ENCODE measurements at places on chromosomes 7 and 10.

DNA sequence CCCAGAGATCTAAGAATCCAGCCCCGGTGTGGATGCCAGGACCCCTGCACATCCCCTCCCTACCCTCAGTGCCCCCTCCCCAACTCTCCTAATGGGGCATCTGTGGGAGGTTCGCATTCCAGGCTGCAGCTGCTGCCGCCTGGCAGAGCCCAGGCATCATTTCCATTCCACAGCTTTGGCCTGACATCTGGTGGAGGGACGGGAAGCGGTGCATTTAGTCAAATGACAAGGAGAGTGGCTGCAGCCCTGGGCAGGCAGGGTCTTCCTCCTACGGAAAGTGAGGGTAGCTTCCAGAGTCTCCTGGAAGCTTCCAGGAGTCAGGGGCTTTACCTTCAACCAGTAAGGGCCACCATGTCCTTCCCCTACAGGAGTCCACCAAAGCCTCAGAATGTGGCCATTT is 30.8 kb downstream of the PRLHR start:
- DNase-seq: no peak

DNA sequence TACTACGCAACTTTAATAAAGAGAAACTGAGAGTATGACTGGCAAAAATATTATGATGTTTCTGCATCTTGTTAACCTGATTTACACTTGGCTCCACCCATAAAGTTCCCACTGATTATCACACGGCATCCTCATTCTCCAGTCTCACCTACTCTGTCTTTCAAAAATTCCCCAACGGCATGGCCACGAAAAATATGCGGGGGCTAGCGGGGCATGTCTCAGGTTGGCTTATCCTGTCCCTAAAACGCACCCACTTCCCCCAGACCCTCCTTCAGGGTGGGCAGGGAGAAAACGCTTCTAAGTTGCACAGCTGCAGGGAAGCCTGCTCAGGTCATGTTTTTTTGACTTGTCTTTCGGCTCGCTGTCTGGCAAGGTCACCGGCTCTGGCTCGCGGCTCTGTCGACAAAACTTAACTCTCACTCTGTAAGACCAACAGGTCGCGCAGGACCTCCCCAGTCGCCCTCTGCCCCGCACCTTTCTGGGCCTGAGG is 3.8 kb downstream of the CDK6 start:
- DNase-seq: no peak

GRCh38 chr10:5094265-5095205 is at the start of gene AKR1C3:
Gene AKR1C3 (plus strand): TSS chr10:5094414. CDS start chr10:5094445, 31 bp downstream.
- no peak for DNase-seq

GRCh38 chr10:25083546-25084111 is 67.2 kb downstream of the THNSL1 start:
- no peak for DNase-seq

- no peak for DNase-seq
Measured at GRCh38 chr10:11483201-11484148, 128.0 kb downstream of the USP6NL start.

GRCh38 chr10:125057158-125058001 is 103.0 kb downstream of the CTBP2 start:
- no peak for DNase-seq

- DNase-seq: no peak
Measured at GRCh38 chr7:90709501-90710465, 113.7 kb downstream of the CDK14 start.

- DNase-seq: no peak
Measured at GRCh38 chr10:51861051-51861450, 161.7 kb upstream of the CSTF2T start.

- no peak for DNase-seq
Measured at GRCh38 chr7:85183296-85183695, 3.6 kb downstream of the SEMA3D start.

- DNase-seq: no peak
Measured at GRCh38 chr10:102280397-102281101, 35.2 kb downstream of the GBF1 start.

- DNase-seq: no peak
Measured at GRCh38 chr10:663831-664251, 25.6 kb downstream of the DIP2C start.

- DNase-seq: no peak
Measured at GRCh38 chr7:81003326-81003725, 84.5 kb upstream of the SEMA3C start.

DNA sequence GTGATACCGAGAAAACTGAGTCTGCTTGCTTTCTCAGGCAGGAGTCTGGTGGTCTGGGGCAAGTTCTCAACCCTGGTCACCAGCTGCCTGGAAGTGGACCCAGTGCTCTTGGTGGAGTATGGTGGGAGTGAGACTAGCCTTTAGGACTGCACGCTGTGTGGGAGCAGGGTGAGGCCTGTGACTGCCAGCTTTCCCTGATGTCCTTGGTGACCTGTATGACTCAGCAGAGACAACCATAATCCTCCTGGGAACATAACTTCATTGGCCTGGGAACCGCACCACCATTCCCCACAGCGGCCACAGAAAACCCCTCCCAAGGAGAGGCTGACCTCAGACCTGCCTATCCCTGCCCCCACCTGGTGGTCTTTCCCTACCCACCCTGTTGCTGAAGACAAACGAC is 139.5 kb upstream of the CHRM2 start:
- DNase-seq: no peak

- DNase-seq: no peak
Measured at GRCh38 chr7:130893441-130893894, 159.5 kb upstream of the KLF14 start.

DNA sequence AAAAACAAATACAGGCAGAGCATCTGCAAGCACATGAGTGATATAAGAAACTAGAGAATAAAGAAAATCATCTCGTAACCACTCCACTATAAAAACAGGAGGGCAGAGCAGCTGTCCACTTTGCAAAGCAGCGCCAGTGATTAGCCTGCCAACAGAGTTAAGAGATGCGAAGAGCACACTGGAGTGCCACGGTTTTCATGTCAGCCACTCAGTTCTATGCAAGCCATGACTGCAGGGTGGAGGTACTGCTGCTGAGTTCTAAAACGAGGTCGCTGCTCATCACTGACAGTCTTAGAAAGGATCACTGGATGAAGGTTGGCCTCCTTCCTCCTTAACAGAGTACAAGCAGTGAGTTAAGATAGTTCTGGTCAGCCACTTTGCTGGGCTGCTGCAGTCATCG is 58.5 kb downstream of the FGFR2 start:
- no peak for DNase-seq

GRCh38 chr7:7214398-7215347 is 32.3 kb downstream of the C1GALT1 start:
- no peak for DNase-seq

GRCh38 chr7:28151965-28152364 is 28.6 kb downstream of the JAZF1 start:
- DNase-seq: no peak

DNA sequence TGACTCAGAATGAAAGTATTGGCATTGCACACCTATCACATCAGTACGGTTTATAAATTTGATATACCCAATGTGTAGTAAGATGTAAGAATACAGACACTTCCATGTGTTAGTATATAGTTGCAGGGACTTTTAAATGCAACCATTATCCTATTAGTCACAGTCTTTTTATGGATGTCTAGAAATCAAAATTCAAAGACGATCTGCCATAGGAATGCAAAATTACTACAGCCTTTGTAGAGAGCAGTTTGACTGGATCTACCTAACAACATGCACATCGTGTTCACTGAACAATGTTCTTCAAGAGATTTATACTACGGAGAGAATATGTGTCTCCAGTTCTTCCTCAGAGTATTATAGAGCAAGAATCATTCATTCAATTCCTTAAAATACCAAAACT is 317.3 kb upstream of the HGF start:
- no peak for DNase-seq

GRCh38 chr10:71899665-71900412 is 48.8 kb upstream of the PSAP start:
- DNase-seq: no peak

GRCh38 chr10:68543004-68543918 is 15.9 kb upstream of the SLC25A16 start:
- DNase-seq: no peak

DNA sequence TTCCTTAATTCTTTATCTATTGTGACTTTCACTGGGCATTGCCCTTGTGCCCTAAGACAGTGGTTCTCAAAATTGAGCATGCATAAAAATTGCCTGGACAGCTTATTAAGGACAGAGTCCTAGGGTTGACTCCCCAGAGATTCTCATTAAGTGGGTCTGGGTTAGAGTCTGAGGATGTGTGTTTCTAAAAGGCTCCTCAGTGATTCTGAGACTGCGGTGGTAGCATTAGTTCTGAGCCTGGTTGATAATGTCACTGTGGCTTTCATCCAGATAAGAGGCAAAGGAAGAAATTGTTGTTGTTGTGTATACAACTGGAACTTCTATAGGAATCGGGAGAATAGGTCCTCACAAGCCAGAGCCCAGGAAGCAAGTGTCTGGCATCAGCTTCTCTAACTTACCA is 1.3 kb downstream of the IFIT2 start:
- DNase-seq: no peak

- no peak for DNase-seq
Measured at GRCh38 chr7:142690554-142691182, 58.6 kb upstream of the PRSS1 start.
